ENCODE measurements at places on chromosomes 16 and 17.

DNA sequence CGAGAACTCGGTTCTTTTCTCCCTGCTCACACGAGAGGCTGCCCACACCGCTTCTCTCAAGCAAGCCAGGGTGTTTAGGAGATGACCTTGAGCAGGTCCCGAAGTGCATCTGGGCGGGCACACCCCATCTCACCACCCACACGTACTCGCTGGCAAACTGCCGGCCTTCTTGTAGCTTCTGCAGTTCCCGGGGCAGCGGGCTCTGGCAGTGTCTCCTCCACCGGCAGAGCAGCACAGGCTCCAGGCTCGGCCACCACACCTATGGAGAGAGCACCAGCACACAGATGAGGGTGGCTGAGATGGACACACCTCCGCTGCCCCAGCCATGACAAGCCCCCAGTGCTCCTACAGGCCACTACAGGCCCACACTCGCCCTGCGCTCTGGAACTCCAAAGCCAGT lies 23.5 kb downstream of the ZNF276 start:
- no peak for DNase-seq

DNA sequence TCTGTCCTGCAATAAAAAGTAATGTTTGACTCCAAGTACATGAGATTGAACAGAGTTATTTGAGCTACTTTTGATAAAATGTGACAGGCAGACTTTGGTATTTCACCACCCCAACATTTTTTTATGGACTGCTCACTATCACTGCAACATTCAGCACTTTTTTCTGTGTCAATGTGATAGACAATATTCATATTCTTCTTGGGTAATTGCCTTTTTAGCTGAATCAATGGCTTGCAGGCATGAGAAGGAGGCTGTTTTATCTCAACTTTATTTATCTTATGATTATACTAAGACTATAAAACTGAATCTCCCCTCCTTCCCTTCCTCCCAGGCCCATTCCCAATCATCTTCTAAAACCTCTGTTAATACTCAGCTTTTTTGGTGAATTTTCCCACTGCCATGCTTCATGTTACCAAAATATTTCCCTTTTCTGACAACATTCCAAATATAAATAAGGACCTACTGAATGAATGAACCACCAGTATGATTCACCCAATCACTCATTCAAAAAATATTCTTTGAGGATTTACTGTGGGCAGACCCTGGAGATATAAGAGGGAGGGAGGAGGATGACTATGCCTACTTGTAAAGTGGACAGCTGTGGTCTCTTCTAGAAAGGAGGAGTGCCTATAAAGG lies 67.6 kb downstream of the CDH13 start:
- no peak for DNase-seq

DNA sequence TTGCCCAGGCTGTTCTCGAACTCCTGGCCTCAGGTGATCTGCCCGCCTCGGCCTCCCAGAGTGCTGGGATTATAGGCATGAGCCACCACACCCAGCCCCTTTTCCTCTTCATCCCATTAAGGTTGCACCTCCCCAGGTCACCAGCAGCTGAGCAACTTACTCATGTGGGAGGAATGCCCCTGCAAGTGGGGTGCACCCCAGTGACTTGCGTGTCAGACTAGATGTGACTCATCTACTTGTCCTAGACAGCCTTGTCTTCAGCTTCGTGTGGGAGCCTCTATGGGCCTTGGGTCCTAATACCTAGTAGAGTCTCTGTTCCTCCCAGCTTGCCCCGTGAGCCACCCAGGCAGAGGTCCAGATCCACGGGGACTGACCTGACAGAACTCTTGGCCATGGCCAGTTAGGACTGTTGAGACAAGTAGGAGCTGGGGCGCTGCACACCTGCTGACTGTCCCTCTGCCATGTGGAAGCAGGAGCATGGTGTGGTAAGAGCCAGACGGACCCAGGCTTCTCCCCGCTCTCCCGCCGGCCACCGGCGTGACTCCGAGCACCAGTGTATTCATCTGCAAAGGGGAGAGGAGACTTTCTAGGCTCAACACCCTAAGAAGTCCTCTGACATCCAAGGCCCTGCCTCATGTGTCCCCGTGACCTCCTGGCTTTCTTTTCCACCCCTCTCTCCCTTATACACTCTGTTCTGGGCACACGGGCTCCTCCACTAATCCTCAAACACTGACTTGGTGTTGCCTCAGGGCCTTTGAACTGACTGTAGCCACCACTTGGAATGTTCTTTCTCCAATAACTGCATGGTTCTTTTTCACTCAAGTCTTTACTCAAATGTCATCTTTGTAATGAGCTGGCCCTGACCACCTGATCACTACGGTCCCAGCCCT lies 11.6 kb upstream of the CBX4 start:
- DNase-seq: no peak

DNA sequence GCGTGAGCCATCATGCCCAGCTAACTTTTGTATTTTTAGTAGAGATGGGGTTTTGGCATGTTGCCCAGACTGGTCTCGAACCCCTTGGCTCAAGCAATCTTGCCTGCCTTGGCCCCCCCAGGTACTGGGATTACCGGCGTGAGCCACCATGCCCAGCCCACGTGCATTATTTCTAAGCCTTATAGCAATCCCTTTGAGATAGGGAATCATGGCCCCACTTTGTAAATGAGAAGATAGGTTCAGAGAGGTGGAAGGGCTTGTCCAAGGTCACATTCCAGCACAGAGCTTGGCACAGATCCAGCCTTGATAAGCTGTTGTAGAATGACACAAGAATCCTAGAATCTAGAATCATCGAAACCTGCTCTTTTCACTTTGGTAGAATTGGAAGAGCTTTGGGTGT lies 4.2 kb upstream of the PYCARD start:
- DNase-seq: no peak

- no peak for DNase-seq
Observed at GRCh38 chr17:32915245-32915644, 12.7 kb upstream of the TMEM98 start.

DNA sequence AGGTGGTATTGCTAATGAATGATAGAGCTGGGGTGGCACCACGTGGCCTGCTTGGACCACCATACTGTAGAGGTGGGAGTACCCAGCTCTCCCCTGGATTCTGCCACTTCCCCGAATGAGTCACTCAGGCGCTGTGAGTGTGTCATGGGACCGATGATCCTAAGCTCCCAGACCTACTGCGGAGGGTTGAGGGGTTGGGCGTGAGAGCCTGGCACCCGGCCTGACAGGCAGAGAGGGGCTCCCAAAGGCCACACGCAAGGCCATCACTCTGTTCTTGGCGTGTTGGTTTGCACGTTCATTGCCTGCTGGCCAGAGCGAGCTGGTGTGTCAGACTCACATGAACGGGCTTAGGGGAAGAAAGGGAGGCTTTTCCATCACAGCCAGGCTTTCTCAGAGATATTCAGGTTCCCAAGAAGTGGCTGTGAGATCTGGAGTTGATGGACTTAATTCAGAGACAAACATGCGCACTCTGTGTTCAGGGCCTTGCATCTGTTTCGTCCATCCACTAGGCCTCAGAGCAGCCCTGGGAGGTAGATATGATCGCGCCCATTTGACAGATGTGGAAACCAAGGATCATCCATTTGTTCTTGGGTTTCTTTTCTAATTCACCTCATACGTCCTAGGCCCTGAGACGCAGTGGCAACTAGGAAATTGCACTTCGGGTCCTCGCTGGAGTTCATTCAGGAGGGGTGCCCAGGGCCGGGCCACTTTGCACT lies 41.4 kb downstream of the CMIP start:
- no peak for DNase-seq

DNA sequence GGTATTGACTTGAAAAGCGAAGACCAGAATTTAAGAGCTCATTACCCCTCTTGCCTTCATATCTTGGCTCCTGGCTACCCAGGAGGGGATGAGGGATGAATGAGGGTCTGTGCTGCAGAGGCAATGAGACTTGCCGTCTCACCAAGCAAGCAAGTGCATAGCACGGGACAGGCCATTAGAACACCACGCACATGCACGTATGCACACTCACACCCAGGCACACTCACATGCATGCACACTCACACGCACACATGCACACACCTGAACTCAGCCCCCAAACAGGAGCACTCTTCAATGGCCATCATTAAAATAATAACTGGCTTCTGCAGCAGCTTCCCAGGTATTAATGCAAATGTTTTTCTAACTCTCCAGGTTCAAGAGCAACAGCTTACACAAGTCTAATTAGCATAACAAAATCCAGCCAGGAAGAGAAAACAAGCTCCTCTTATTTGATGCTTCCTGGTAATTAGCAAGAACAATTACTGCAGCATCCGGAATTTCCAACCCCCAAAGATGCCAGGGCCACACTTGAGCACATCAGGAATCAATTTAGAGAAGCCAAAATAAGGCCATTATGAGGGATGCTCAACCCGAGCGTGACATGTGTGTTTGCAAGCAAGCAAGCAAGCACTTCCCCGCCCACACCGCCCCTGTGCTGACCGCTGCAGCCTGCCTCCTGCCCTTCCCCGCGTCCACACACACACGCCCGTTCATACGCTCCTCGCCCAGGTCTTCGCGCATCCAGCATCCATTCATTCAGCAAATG lies 171.6 kb upstream of the TNRC6C start:
- no peak for DNase-seq

- no peak for DNase-seq
Observed at GRCh38 chr17:28252436-28252835, 66.6 kb upstream of the TMEM97 start.

DNA sequence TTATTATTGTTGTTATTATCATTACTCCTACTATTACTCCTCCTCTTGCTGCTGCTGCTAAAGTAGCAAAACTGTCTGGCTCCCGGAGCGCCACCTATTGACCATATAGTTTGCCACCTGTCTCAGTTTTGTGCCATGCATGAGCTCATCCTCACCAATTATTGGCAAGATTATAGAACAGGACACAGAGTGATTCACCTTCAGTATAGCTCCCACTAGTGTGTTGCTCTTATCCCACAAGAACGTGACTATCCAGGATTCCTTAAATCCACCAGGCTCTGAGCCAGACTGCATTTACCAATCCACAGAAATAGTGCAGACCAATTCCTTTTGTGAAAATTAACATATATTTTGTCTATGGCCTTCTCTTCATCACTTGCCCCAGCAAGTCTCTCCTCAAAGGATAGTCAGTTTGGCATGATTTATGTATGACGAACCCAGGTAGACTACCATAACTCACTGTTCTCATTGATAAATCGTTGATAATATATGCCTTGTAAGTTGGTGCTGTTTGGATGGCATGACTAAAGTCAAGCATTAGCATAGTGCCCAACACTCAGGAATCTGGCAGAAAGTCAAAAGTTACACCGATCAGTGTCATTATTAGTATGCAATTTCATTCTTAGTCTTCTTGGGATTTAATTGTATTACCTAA lies 405.5 kb upstream of the HSBP1 start:
- DNase-seq: no peak

GRCh38 chr17:72079700-72080099 lies 41.1 kb upstream of the SOX9 start:
- DNase-seq: no peak

GRCh38 chr17:68257934-68258333 lies 10.1 kb downstream of the AMZ2 start:
- no peak for DNase-seq

- DNase-seq: no peak
Observed at GRCh38 chr17:31155208-31155810, 60.5 kb downstream of the NF1 start.

- no peak for DNase-seq
Observed at GRCh38 chr16:56781528-56781961, 51.6 kb downstream of the NUP93 start.

DNA sequence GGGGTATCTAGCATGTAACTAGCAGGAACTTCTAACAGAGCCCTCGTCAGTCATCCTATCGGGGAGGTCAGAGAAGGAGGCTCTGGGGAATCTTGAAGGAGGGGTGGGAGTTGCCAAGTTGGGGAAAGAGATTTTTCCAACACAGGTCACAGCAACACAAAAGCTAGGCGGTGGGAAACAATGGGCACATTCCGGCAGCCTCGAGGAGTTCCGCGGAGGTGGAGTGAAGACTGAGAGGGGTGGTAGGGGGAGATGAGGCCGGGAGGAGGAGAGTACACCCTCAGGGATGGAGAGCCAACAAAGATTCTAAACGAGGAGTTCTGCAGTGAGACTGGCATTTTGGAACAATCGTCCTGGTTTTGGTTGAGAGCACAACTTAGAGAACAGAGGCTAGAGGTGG lies 13.5 kb upstream of the CALB2 start:
- DNase-seq: no peak

- no peak for DNase-seq
Observed at GRCh38 chr17:27269201-27269600, 24.7 kb upstream of the WSB1 start.

- peak; percentile 21 for DNase-seq
Observed at GRCh38 chr17:20010099-20010863, 1.1 kb downstream of the SPECC1 start.

DNA sequence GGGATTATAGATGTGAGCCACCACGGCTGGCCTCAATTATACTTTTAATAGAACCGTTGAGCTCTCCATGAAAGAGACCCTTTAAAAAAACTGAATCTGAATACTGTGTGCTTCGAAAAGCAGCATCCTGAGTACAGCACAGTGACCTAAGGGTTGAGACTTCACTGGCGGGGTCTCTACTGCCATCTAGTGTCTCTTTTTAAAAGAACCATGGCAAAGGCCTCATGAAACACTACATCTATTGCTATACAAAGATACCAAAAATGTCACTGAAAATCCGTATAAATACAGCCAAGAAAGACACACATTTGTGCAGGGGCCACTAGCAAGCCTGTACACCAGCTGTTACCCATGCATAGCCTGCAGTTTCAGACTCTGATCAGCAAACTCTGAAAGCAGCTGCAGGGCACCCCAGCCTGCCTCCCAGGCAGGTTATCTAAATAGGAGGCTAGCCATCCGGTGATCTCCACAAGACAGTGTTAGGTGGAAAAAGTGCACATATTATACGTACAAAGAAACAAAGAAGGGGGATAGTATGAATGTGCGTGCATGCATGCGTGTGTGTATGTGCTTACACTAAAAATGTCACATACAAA lies 35.3 kb downstream of the NPLOC4 start:
- peak; percentile 20 for DNase-seq

- DNase-seq: no peak
Observed at GRCh38 chr17:62690168-62690897, 62.9 kb downstream of the MRC2 start.

- no peak for DNase-seq
Observed at GRCh38 chr16:88339930-88340754, 42.6 kb upstream of the ZNF469 start.

- no peak for DNase-seq
Observed at GRCh38 chr17:79607940-79608623, 2.8 kb downstream of the RBFOX3 start.

GRCh38 chr17:15291674-15292361 lies 26.7 kb upstream of the PMP22 start:
- no peak for DNase-seq

Measured in GDM1 (cell line).